ENCODE measurements at places on chromosomes 5 and 9.

DNA sequence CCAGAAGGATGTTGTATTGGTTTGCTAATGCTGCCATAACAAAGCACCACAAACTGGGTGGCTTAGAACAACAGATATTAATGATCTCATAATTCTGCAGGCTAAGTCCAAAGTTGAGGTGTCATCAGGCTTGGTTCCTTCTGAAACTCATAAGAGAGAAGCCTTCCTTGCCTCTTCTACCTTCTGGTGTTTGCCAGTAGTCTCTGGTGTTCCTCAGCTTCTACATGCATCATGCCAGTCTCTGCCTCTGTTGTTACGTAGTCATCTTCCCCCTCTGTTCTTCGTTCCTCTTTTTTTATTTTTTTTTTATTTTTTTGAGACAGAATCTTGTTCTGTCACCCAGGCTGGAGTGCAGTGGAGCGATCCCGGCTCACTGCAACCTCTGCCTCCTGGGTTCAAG is 61.8 kb downstream of the LRRC70 start:
- ATAC-seq = no peak

DNA sequence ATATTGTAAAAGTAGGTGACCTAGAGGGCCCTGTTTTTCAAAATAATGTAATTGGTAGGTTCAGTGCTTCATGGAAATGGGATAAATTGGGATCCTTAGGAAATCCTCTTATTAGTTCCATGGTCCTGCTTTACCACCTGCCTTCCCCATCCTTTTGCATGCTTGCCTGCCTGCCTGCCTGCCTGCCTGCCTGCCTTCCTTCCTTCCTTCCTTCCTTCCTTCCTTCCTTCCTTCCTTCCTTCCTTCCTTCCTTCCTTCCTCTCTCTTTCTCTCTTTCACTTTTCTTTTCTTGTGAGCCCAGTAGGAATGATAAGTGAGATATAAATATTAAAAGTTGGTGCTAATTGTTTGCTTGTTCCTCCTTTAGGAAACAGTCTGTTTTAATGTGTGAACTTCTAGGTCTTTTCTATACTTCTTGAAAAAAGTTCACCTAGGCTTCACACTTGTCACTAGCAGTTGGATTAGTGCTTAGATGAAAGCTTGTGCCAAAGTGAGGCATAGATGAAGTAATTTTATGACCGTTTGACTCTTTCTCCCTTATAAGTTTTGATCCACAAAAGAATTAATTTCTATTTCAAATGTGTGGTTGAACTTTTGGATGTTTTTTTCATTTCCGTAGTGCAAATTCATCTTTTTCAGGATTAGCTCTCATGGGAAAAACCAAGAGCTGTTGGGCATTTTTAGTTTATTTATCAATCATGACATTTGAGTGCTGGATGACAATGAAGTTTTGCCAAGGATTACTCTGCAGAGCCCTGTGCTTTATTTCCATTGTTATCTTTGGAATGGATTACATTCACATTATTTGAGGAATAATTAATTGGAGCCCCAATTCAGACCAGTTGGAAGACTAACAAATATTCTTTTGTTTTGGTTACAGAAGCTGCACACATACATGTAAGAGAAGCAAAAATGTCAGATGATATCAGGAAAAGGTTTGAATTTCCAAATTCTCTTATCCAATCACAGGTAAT is 30.7 kb downstream of the FOCAD start:
- ATAC-seq = no peak

- ATAC-seq = no peak
Measured at GRCh38 chr9:97440160-97440559, 28.3 kb downstream of the TDRD7 start.

GRCh38 chr5:128480906-128481633 is 57.0 kb downstream of the FBN2 start:
- ATAC-seq = no peak

DNA sequence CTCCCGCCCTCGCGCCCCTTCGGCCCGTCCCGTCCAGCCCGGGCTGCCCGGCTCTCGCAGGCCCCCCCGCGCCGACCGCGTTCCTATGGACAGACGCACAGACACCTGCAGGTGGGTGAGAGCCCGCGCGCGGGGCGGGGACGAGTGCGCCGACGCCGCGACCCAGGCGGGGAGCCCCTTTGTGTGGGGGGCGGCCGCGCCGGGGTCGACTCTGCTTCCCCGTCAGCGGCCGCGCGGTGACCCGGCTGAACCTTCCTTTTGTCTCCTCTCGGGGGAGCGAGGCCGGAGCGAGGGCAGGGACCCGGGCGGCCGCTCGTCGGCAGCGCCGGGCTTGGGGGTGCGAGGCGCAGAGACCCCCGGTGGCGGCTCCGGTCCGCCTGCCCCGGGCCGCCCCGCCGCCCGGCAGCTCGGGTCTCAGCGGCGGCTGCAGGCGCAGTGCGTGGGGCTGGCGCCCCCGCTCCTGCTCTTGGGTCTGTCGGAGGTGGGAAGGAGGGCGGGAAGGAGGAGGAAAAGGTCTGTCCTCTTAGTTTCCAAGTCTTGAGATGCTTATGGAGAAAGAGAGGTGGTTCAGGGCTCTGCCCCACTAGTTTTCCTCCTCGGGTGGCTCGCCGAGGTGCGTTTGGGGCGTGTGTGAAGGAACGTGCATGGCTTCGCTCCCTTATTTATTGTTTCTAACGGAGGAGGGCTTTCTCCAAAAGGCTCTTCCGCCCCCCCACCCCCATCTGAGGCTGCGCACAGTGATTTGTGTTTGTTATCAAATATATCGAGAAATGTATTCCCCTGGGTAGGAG is 576 bp downstream of the KIAA1958 start:
- peak; percentile 40 for ATAC-seq

GRCh38 chr9:110087605-110088004 is 120.4 kb downstream of the C9orf152 start:
- peak; percentile 70 for ATAC-seq
